GM18507 (cell line): ENCODE measurements at places on chromosomes 2 and 18.

GRCh38 chr18:26546875-26547645 lies 1.3 kb downstream of the KCTD1 start:
- DNase-seq: no peak

DNA sequence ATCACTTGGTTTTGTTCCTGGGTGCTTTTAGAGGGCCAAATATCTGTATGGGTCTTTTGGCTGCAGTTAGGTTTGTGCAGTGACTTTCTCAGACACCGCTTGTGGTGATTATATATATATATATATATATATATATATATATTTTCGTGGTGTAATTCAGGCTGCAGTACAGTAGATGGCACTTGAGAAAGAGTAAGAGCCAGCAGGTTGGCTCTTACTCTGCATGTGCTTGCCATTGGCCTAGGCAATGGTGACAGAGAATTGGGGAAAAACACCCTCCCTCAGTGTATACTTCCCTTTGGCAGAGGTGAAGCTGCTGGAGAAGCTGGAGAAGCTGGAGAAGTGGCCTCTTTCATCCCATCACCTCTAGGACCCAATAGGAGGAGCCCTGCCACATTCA lies 22.2 kb upstream of the MYL1 start:
- DNase-seq: no peak

- DNase-seq: no peak
Observed at GRCh38 chr2:71073475-71073874, 5.0 kb downstream of the NAGK start.

- DNase-seq: peak; percentile 65
Observed at GRCh38 chr2:96868555-96869280, 1.2 kb downstream of the SEMA4C start.

- DNase-seq: no peak
Observed at GRCh38 chr18:58649966-58650816, 21.1 kb upstream of the MALT1 start.

GRCh38 chr2:195937176-195937575 lies 131.5 kb downstream of the DNAH7 start:
- no peak for DNase-seq

- DNase-seq: no peak
Observed at GRCh38 chr2:239436669-239437335, 36.0 kb upstream of the HDAC4 start.

GRCh38 chr2:36676364-36676763 lies 20.1 kb upstream of the VIT start:
- DNase-seq: no peak

GRCh38 chr2:138356178-138356577 lies 145.4 kb upstream of the SPOPL start:
- no peak for DNase-seq

DNA sequence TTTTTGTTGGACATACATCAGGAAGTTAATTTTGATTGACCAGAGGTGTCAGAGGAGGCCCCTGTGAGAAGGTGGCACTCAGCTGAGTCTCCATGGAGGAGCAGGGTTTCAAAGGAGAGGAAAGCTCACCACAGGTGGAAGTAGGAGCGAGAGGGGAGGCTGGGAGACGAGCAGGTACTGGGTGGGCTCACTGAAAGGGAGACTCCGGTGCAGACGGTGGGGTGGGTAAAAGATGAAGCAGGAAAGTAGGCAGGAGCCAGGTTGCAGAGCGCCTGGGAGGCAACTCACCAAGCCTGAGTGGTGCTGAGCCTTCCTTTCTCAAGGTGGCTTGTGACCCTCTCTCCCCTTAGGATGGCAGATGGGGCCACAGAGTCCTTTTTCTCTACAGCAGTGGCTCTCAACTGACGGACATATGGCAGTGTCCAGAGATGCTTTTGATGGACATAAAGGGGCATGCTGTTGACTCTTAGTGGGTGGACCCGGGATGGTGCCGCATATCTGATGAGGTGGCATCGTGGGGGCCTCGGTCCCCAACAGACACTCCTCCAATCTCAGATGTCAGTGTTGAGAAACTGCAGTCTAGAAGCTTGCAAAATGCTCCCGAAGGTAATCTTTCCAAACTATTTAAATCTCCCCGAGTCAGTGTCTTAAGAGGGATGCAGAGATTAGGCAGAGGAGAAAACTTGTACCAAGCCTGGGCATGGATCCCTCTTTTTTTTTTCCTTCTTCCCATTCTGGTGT lies 64.0 kb downstream of the LPIN1 start:
- no peak for DNase-seq
